H4 (cell line): ENCODE measurements at places on chromosomes 5 and 9. TPM values are rescaled to one million over a fixed set of nuclear protein-coding genes. Genes with fewer than 3 reads are reported as not detected.

Gene SLC36A3
- not detected in 2 replicates for total RNA-seq

Gene ARHGEF39
- total RNA-seq = 16.9 and 44.9 TPM in 2 replicates

Gene TLN1
- total RNA-seq = 71.2 and 95.8 TPM in 2 replicates

Gene PLCXD3
- 0.02 and 0.06 TPM in 2 replicates for total RNA-seq

Gene ANXA2R
- total RNA-seq = 4.5 TPM in 2 replicates

Gene DTWD2
- total RNA-seq = 7.7 and 8.7 TPM in 2 replicates

Gene CDX1
- not detected in 2 replicates for total RNA-seq

DNA sequence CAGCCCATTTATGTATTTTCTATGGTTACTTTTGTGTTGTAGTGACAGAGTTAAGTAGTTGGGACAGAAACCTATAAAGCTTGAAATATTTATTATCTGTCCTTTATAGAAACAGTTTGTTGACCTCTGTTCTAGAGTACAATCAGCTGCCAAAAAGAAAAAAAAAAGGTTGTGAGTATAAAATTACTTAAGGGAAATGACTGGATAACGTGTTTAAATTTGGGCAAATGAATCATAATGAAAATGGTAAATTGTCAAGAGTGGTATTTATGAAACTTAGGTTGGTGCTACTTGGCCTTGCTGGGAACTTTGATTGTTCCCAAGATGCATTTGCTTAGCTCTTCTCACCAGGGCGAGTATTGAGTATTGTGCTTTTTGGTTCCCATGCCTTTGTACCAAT, 70.2 kb upstream of the IL6ST start:
- no peak for DNase-seq

DNA sequence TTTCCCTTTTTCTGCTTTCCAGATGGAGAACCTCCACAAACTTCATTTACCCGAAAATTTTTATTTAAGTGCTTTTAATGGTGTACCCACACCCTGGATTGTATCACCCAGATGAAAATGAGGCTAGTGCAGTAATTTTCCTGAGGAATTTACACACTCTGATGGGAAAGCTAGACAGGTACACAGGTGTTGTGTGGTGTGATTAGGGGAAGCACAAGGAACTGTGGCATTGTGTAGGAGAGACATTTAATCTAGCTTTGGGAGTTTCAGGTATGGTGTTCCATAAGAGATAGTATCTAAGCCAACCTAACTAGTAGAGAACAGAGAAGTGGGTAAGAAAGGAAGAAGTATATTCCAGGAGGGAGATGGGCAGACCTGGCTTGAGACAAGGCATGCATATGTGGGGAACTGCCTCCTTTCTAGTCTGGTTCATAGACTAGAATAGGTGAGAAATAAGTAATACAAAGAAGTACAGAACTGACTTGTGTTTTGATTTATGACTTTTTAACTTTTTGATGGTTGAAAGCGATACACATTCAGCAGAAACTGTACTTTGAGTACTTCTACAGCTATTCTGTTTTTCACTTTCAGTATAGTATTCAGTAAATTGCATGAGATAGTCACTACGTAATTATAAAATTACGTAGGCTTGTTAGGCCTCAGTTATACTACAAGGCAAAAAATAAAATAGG, 22.9 kb upstream of the ROPN1L start:
- DNase-seq = no peak

- DNase-seq = no peak
Measured at GRCh38 chr5:54944364-54944763, 41.0 kb downstream of the ESM1 start.

DNA sequence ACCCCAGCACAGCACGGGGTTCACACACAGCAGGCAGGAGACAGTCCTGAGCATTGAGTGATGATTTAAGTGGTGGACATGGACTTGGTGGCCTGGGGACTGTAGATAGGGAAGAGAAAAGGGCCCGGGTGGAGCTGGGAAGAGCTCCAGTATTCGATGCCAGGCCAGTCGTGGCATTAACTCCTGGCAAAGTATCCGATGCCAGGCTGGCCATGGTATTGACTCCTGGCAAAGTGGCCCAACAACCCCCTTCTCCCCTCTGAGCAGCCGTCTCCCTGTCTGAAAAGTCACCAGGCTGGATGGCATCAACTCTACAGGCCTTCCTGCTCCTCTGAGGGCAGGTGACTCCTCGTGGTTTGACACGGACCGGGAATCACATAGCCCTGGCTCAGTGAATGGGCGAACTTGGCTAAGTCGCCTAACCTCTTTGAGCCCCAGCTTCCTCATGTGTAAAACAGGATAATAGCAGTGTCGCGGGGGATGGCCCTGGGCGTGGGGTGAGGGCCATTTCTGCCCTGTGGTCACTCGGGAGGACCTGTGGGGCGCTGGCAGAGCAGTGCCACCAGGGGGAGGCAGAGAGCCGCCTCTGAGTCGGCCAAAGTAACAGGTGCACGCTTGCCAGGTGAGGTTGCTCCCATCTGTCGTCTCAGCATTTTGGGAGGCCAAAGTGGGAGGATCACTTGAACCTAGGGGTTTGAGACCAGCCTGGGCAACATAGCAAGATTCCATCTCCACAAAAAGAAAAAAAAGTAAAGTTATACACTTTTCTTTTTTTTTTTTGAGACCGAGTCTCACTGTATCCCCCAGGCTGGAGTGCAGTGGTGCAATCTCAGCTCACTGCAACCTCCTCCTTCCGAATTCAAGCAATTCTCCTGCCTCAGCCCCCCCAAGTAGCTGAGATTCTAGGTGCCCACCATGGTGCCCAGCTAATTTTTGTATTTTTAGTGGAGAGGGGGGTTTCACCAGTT, 5.7 kb upstream of the SEC16A start:
- peak; percentile 35 for DNase-seq

DNA sequence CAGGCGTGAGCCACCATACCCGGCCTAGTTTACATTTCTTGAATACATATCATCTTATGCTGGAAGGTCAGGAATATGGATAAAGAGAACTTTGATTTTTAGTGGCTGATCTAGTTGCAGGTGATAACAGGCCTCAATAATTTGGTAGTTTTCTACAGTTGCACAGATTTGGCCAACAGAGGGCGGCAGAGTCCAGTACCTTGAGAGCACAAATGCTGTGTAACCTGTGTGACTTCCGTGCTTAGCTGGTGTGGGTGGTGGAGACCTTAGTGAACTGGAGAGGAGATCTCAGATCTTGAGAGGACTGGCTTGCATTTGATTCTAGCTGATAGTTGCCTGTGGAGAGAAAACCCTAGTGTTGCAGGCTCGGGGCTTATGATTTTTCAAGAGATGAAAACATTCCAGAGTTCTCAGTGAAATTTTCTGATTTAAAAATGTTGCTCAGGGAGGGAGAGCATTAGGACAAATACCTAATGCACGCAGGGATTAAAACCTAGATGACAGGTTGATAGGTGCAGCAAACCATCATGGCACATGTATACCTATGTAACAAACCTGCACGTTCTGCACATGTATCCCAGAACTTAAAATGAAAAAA, 17.4 kb upstream of the GPR151 start:
- DNase-seq = peak; percentile 69

DNA sequence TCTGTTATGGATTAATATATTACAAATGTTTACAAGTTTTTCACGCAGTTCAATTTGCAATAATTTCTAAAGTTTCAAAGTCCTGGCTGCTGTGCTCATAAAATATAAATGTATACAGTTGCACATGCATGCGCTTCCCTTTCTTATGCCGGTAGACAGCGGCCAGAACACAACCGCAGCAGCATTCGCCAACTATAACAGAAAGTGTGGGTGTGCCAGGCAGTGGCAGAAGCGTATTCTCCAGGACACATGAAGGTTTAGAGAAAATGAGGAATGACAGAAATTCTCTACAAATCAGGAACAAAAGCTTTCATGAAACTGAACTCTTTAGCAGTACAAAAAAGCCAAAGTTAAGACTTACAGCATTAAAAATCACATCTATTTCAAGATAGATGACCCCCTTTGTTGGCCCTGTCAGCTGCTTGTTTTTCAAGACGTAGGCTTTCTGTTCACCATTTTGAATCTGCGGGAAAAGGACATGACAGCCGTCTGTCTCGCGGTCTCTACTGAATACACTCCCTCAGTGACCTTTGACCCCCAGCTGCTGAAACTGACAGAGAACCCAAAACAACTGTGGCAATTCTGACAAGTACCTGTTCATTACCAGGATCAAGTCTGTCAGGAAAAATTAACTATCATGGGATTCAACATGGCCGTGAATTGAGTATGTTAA, 252.2 kb downstream of the SLF1 start:
- DNase-seq = no peak

DNA sequence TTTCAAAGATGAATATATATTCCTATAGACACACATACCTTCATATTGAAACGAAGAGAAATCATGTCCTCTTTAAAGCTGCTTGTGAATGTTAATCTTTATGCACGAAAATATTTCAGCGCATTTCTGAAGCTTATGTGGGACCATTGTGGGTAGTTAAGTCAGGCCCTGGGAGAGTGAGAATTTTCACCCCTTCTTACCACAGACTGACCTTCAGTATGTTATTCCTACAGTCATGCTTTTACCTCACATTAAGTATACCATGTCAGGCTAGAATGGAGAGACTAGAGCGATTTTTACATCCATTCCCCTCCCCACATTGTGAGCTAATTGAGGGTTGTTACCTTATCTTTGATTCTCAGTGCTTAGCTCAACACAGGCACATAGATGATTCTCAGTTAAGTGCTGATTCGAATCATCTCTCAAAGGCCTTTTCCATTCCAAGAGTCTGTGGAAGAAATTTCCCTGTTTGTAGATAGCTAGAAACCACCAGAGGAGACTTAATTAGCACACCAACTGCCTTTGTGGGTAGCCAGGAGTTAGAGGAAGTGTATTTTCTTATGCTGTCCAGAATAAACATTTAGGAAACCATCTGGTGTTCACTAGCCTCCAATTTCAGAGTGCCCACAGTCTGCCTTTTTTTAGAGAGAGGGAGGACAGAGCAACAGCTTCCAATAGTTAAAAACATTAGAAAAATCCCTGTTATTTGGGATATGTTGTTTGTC, 110.5 kb downstream of the MEGF10 start:
- peak; percentile 75 for DNase-seq

DNA sequence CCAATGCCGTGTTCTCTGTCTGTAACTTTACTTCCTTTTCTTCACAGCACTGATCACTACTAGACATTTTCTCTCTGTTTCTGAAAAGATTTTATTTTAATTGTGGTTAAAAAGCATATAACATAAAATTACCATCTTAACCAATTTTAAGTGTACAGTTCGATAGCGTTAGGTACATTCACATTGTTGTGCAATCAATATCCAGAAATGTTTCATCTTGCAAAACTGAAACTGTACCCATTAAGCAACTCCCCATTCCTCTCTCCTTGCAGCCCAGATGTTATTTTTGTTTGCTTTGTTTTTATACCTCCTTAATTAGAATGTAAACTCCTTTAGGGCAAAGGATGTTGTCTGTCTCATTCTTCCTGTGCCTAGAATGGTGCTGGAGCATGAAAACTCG, 47.5 kb downstream of the COL27A1 start:
- DNase-seq = no peak

GRCh38 chr5:38655691-38656090, 99.2 kb upstream of the LIFR start:
- no peak for DNase-seq

GRCh38 chr5:107329850-107330249, 340.9 kb downstream of the EFNA5 start:
- DNase-seq = no peak
